ENCODE measurements at places on chromosomes 2 and 18. TPM values are rescaled to one million over a fixed set of nuclear protein-coding genes. Genes with fewer than 3 reads are reported as not detected.

GRCh38 chr2:120367649-120368048, 21.7 kb downstream of the INHBB start:
- no peak for DNase-seq

Gene TRAF3IP1
- polyA plus RNA-seq, result 7.3 TPM

GRCh38 chr18:49052891-49053644, 102.3 kb upstream of the SMAD7 start:
- DNase-seq, result peak; percentile 82

Gene TEKT4
- polyA plus RNA-seq, result not detected

- no peak for DNase-seq
Measured at GRCh38 chr2:241767464-241768250, 9.0 kb upstream of the GAL3ST2 start.

Gene SNORC
- 0.48 TPM for polyA plus RNA-seq

Gene KHK
- 0.37 TPM for polyA plus RNA-seq

GRCh38 chr2:151051574-151052220, 210.0 kb downstream of the RBM43 start:
- DNase-seq, result no peak

DNA sequence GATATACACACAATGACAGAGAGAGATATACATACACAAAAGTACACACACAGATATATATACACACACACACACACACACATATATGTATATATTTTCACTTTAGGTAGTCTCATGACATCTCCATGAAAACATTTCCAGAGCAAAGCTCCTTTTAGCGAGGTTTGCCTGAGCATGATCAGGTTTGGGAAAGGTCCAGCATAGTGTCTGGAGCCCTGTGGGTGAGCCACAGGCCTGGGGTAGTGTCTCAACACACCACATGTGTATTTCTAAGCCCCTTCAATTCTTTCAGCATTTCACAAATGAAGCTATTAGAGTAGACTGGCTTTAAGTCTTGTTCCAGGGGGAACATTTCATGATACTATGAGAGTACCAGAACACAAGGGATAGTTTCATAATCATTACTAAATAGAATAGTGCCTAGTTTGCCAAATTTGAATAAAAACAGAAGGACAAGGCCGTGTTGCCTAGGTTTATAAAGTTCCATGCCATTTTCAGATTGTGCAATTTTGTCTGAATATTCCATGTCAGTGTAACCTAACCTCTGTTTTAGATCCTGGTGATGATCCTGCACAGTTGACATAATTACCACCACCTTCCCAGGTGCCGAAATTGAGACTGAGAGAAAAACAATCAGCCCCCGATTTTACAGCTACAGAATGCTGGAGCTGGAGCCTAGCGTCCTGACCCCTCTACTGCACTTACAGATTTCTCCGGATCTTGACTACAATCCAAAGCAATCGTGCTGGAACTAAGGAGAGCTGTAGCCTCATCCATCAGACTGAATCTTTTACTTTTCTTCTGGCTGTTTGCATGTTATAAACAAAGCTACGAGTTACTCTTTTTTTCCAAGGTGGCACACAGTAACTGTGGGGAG, 332.7 kb downstream of the CYRIA start:
- no peak for DNase-seq
